Muscle of leg (tissue), 16 donors: ENCODE measurements at places on chromosomes 16 and 17. TPM values are rescaled to one million over a fixed set of nuclear protein-coding genes. Genes with fewer than 3 reads are reported as not detected.

Gene UTS2R
- 4.8 TPM for polyA plus RNA-seq

Gene GPR142
- 0.28 TPM for polyA plus RNA-seq

Gene CLDN7
- polyA plus RNA-seq: 0.28 TPM

Gene PROCA1
- polyA plus RNA-seq: 3.4 TPM

DNA sequence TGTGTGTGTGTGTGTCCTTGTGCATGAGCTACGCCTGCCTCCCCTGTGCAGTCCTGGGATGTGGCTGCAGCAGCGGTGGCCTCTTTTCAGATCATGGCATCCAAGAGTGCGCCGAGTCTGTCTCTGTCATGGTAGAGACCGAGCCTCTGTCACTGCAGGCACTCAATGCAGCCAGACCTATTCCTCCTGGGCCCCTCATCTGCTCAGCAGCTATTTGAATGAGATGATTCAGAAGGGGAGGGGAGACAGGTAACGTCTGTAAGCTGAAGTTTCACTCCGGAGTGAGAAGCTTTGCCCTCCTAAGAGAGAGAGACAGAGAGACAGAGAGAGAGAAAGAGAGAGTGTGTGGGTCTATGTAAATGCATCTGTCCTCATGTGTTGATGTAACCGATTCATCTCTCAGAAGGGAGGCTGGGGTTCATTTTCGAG, 22.5 kb downstream of the STAT5A start:
- no peak for DNase-seq

DNA sequence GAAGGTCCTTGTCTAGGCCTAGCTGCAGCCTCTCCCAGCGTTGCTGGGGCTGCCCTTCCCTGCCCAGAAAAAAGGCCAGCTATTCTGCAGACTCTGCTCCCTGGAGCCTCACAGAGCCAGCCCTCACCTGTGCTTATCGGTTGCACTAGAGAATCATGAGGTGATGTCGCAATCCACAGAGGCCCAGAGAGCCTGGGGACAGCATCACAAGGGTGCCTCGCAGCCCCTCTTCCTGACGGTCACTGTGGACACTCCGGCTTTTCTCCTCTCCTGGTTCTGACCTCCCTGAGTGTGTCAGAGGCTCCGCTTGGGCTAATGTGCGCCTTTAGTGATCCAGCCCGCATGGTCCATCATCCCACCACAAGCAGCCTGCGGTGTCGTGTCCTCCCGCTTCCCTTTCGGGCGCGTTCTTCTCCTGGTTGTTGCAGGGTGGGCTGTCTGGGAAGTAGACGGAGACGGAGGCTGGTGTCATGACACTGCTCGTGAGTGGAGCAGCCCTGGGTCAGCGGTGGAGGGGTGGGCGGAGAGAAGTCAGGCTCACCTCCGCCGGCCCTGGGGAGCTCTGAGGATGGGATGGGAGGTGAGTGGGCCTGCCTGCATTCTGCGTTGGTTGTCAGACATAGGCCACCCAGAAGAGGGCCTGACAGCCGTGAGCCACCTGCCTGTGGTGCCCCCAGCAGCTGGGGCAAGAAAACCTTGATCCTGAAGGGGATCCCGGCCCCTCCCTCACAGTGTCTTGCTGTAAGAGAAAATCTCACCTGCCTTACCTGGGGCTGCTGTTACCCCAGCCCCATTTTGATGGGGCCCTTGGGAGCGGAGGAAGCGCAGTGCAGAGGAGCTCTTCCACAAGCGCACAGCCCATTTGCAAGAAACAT, 165.9 kb upstream of the CHMP6 start:
- no peak for DNase-seq

Gene PPP1R1B
- 0.83 TPM for polyA plus RNA-seq

GRCh38 chr16:1317479-1318267, 8.2 kb downstream of the UBE2I start:
- no peak for DNase-seq

Gene KCNG4
- 0.04 TPM for polyA plus RNA-seq

DNA sequence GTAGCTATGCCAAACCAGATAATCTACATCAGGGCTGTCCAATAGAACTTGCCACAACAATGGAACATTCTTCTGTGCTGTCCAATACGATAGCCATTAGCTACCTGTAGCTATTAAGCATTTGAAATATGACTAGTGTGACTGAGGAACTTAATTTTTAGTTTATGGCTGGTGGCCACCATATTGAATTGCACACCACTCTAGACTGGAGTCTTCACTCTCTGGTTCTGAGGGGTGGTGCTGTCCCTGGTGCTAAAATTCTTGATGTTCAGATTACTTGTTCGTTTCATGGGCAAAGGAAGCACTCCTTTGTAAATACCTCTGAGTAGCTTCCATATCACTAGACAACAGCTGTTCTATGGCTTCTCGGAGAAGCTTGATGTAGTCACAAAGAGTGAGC, 296.6 kb downstream of the NPIPA8 start:
- no peak for DNase-seq

- DNase-seq: peak; percentile 92
These were observed at the start of the genes CNTD1 and COA3 for GRCh38 chr17:42798383-42799380. TSS of gene CNTD1 (plus strand) at chr17:42798861. CDS start at chr17:42799068, 207 bp downstream. TSS of gene COA3 (minus strand) at chr17:42798704. CDS start at chr17:42798681, 23 bp downstream.

- DNase-seq: no peak
These were observed 67.3 kb upstream of the PLCG2 start for GRCh38 chr16:81711657-81712319.

DNA sequence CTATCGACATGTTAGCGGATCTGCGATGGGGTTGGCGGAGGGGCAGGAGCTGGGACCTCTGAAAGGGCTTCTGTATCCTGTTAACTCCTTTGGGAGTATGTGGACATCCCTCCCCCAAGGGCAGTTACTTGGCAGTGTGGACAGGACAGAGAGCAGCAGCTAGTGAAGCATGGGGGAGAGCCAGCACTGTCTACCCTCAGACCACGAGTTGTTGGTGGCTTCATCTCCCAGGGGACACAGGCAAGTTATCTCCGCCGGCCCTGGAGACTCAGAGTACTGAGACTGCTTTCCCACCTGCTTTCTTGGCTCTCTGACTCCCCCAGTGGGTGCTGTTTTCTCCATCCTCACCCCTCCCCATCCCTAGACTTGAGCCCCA, 5.3 kb upstream of the GFAP start:
- no peak for DNase-seq

Gene P2RX1
- 6.3 TPM for polyA plus RNA-seq

DNA sequence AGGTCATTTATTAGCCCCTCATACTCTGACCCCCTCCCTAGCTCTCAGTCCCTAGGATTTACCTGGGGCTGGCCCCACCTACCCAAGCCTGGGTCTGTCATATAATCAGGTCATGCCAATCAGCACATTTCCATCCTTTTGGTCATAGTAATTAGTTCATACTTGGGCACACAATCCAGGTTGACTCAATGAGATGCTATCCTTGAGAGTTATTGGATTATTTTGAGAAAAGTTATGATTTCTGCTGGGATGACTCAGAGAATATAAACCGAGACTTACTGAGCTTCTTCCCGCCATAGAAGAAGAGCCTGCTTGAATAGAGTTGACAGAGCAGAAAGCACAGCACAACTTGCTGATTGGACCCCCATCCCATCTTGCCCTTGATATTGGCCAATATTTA, 331.5 kb downstream of the CBLN1 start:
- no peak for DNase-seq

GRCh38 chr16:84043486-84044117, 1.0 kb upstream of the SLC38A8 start:
- no peak for DNase-seq

DNA sequence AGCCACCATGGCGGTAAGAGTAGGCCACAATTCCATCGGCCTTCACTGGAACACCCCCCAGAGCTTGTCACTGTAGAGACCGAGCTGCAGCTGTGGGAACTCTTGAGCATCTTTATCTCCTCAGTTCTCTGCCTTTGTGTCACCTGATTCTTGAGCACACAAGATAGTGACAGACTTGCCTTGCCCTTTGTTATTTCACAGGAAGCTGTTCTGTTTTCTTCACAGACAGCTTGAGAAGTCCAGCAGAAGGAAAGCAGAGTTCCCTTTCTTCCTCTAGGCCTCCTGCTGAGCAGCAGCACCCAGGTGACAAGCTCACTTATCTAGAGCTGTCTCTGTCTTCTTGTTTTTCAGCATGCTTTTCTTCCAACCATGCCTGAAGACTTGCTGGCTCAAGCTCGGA, 38.4 kb upstream of the ENDOV start:
- DNase-seq: no peak

DNA sequence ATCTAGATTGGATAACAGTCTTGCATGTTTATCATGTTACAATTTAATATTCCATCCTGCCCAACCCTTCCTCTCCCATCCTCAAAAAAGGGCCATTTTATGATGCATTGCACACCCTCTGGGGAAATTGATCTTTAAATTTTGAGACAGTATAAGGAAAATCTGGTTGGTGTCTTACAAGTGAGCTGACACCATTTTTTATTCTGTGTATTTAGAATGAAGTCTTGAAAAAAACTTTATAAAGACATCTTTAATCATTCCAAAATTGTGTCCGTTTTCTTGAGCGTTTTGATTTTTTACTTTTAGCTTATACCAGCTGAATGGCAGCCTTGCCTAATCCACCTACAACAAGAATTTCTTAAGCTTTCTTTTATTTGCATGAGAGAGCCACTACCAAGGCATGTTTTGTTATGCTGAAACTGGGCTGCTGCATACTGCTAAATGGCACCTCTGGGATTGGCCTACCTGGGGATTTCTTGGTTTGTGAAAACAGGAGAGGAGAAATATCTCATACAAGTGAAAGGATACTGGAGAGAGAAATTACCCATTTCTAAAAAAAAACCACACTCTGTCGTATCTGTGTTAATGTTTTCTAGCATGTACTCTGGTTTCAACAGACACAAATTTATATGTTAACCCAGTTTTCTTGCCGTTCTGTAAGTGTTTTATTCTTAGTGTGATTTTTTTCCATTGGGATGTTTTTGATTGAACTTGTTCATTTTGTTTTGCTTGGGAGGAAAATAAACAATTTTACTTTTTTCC, 52.2 kb downstream of the TUBD1 start:
- no peak for DNase-seq

DNA sequence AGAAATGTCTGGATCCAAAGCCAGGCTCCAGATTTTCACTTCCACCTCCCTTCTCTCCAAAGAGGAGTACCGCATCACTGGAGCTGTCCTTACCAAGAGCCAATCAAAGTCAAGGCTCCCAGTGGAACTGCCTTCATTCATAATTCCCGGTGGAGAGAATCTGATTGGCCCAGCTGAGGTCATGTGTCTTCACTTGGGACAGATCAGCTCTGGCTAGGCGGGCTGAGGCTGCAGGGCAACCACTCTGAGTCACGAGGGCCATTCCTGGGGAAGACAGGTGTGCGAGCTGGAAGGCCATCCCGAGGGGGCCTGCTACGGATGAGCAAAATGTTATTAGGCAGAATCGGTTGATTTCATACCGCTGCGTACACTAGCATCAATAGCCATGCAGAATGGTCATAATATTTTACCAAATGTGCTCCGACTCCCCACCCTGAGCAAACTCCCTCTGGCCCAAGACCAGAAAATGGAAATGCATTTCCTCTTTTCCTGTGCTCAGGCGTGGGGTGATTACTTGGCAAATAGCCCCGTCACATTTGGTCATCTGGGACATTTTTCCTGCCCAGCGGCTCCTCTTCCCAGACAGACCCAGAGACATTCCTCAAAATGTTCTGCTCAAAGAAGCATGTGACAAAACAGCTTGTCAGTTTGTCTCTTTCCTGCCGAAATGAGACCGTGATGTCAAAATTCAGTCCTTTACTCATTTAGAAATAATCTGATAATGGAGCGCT, 111.1 kb downstream of the AIPL1 start:
- DNase-seq: peak; percentile 39

DNA sequence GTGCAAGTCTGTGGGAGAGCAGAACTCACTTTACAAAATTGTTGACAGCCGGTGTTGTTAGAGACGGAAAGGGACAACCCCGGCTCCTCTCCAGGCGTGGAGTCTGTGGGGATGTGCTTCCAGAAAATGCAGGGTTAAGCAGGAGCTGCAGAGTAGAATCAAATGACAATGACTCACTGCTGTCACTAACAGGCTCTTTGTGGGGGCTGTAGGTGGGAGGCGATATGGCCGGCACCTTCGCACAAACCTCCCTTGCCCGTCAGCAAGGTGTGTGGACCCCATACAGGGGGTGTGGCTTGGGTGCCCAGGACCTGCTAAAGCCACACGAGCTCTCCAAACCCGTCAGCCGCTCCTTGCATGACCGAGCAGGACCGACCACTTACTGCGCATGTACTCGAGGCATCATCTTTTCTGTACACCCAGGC, 5.8 kb downstream of the PDK2 start:
- no peak for DNase-seq

- no peak for DNase-seq
These were observed 7.6 kb upstream of the BEAN1 start for GRCh38 chr16:66419527-66419926.

Gene OR3A2
- 0.21 TPM for polyA plus RNA-seq

- peak; percentile 86 for DNase-seq
These were observed 47.7 kb downstream of the CFDP1 start for GRCh38 chr16:75385507-75386152.

DNA sequence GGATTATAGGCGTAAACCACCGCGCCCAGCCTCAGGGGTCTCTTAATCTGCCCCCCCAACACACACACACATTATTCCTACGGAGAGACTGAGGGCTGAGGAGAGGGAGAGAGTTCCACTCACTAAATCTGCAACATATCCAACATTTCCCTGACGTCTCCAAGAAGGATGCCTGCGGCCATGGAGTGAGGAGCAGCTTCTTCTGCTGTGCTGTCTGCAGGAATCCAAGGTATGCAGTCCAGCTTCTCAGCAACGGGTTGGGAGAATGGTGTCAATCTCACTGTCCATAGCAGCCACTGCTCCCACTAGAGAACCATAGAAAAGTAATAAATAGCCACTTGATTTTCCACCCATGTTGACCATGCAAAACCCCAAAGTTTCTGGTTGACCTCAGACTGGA, 5.1 kb upstream of the PLXDC1 start:
- DNase-seq: no peak

DNA sequence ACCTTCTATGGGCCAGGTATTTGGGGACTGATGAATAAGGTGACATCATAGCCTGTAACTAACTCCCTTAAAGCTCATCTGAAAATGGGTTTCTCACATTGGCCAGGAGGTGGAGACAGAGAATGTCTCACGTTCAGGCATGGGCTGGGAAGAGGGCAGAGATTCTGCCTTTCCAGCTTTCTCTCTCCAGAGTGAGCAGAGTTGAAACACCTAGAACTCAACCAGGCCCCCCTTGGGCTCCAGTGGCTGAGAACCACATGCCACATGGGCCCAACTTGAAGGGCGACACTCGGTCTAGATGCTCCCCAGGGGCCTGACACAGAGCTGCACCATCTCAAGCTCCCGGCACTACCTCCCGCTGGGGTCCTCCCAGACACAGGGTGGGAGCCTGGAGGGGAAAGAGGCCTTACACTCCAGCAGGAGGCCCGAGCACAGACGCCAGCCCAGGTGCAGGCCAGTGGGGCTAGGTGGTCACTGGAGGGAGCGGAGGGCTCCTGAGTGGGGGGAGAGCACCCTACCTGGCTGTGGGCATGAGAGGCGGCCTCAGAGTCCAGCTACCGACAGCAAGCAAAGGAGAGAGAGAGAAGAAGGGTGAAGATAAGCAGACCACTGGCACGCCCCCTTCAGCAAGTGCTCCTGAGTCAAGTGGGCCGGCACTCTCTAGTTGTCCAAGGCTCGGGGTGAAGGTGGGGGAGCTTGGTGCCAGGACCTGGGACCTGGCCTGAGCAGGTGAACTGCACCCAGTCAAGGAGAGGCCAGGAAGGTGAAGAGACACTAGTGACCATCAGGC, 55.9 kb downstream of the MYO18A start:
- peak; percentile 85 for DNase-seq

Gene TMEM106A
- polyA plus RNA-seq: 5.9 TPM

GRCh38 chr16:85480727-85481101, 132.4 kb upstream of the GSE1 start:
- peak; percentile 66 for DNase-seq

Gene ACSM2A
- 0.22 TPM for polyA plus RNA-seq

Gene TTYH2
- 79.2 TPM for polyA plus RNA-seq

Gene TXNDC17
- polyA plus RNA-seq: 54.6 TPM

- no peak for DNase-seq
These were observed 175.7 kb downstream of the KCNJ2 start for GRCh38 chr17:70345061-70345460.

GRCh38 chr16:55482056-55482455, 3.1 kb downstream of the MMP2 start:
- no peak for DNase-seq
